ENCODE measurements at places on chromosomes 4 and X.

GRCh38 chr4:4872314-4872903 is 12.9 kb downstream of the MSX1 start:
- no peak for DNase-seq
- H3K27ac ChIP-seq, result no peak overlapping the region
- H3K4me1 ChIP-seq, result no peaks in the 10 kb centered on the region

- no peaks in the 10 kb centered on the region for H3K27me3 ChIP-seq
- no peaks in the 10 kb centered on the region for H3K4me1 ChIP-seq
- no peak overlapping the region for H3K4me3 ChIP-seq
- no peak for DNase-seq
- no peak overlapping the region for H3K27ac ChIP-seq
- no peaks in the 10 kb centered on the region for H3K36me3 ChIP-seq
These were observed 157.2 kb downstream of the ATP10D start for GRCh38 chr4:47642191-47642830.

GRCh38 chr4:127967141-127967775 is 2.1 kb downstream of the ABHD18 start:
- no peak for DNase-seq
- H3K4me3 ChIP-seq, result no peak overlapping the region
- no peak overlapping the region for H3K27ac ChIP-seq
- H3K27me3 ChIP-seq, result no peaks in the 10 kb centered on the region
- H3K4me1 ChIP-seq, result no peaks in the 10 kb centered on the region

GRCh38 chr4:142405695-142406498 is 440.2 kb downstream of the INPP4B start:
- DNase-seq, result no peak
- H3K27me3 ChIP-seq, result no peaks in the 10 kb centered on the region
- H3K36me3 ChIP-seq, result no peaks in the 10 kb centered on the region
- peak overlapping the region; percentile 76 for H3K27ac ChIP-seq

- H3K27me3 ChIP-seq, result no peaks in the 10 kb centered on the region
- no peak overlapping the region for H3K27ac ChIP-seq
- H3K36me3 ChIP-seq, result no peaks in the 10 kb centered on the region
- H3K4me3 ChIP-seq, result no peak overlapping the region
These were observed 195.8 kb downstream of the PDGFC start for GRCh38 chr4:156775813-156776212.

- DNase-seq, result no peak
- no peaks in the 10 kb centered on the region for H3K27me3 ChIP-seq
- H3K4me3 ChIP-seq, result no peak overlapping the region
- H3K4me1 ChIP-seq, result no peaks in the 10 kb centered on the region
These were observed 2.9 kb downstream of the PAK3 start for GRCh38 chrX:111098874-111099273.

DNA sequence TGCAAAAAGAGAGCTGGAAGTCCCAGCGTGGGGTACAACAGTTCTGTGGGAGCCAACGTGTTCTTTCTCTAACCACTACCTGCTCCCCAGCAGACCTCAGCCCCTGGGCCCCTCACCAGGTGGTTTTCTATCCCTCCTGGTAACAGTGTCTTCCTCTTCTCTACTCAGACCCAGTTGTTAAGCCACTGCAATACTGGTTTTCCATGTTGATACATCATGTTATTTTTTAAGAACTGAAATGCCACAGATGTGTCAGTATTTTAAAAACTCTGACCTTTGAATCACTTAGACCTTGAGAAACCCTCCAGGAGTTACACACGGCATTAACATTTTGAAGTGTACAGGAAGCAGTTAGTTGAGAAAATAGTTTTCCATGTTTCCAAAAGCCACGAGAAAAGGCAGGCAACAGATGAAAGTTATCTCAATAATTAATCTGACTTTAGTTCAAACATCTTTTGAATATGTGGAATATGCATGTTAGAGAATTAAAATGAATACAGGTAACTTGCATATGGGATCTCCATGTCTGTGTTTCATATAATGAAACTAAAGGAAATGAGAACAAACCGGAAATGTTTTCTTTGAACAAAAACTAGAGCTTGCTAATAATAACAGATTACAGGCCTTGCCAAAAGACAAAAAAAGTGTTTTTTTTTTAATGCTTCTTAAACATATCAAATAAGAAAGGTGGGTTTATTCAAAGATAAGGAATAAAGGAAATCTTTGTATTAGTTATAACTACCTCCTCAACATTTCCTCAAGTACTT is 108.8 kb downstream of the ZNF827 start:
- H3K4me1 ChIP-seq, result no peaks in the 10 kb centered on the region
- no peak for DNase-seq
- H3K4me3 ChIP-seq, result no peak overlapping the region
- H3K36me3 ChIP-seq, result no peaks in the 10 kb centered on the region
- H3K27ac ChIP-seq, result no peak overlapping the region
- H3K27me3 ChIP-seq, result no peaks in the 10 kb centered on the region

DNA sequence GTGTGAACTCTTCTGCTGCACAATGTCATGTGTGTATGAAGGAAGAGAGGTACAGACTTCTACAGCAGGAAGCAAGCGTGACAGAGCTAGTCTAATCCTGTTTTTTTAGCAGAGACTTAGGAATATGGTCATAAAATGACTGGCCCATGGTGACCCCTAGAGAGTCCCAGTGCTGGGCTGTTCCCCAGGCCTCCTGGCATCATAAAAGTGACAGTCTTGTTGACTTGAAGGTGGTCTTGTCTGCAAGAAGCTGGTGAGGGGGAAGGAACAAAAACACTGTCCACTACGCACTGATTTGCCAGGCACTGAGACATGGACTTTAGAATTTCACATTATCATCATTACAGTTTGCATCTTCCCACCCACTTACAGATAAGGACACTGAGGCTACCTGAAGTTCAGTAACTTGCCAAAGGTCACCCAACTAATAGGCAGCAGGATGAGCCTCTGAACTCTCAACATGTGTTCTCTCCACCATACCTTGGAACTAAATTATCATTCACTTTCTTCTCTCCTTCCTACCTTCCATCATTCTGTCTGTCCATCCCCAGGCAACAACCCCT is 63.0 kb downstream of the HADH start:
- no peak overlapping the region for H3K4me3 ChIP-seq
- no peaks in the 10 kb centered on the region for H3K36me3 ChIP-seq
- no peaks in the 10 kb centered on the region for H3K27me3 ChIP-seq
- H3K27ac ChIP-seq, result no peak overlapping the region
- DNase-seq, result no peak
